Smooth muscle cell of the umbilical artery (primary cell): ENCODE measurements at places on chromosomes 3 and 15. TPM values are rescaled to one million over a fixed set of nuclear protein-coding genes. Genes with fewer than 3 reads are reported as not detected.

The RBMS3 gene
- 46.0 and 75.6 TPM in 2 replicates for total RNA-seq

The GOLGA6L10 gene
- 0.30 and 0.78 TPM in 2 replicates for total RNA-seq

The GREM1 gene
- 41.6 and 185 TPM in 2 replicates for total RNA-seq

The GALNT15 gene
- 5.0 and 9.5 TPM in 2 replicates for total RNA-seq

The RASGRP1 gene
- total RNA-seq = 0.59 and 0.88 TPM in 2 replicates

The KBTBD8 gene
- total RNA-seq = 1.2 and 2.9 TPM in 2 replicates

The ITGA11 gene
- total RNA-seq = 52.5 and 166 TPM in 2 replicates

The CD86 gene
- not detected in 2 replicates for total RNA-seq

The HHLA2 gene
- 0.05 TPM in 1 of 2 replicates, not detected in the other for total RNA-seq

The GP5 gene
- 0.14 and 0.59 TPM in 2 replicates for total RNA-seq

The AGTR1 gene
- total RNA-seq = 2.1 and 5.7 TPM in 2 replicates

The NR1D2 gene
- total RNA-seq = 36.2 and 36.5 TPM in 2 replicates

The COL6A5 gene
- under 0.01 TPM in 1 of 2 replicates, not detected in the other for total RNA-seq

The TAGLN3 gene
- total RNA-seq = 1.8 and 10.6 TPM in 2 replicates

The VWA5B2 gene
- not detected in 2 replicates for total RNA-seq

The PAK6 gene
- 0.28 TPM in 1 of 2 replicates, not detected in the other for total RNA-seq

The ST3GAL6 gene
- 14.3 and 25.8 TPM in 2 replicates for total RNA-seq

The BDH1 gene
- total RNA-seq = 1.2 and 1.4 TPM in 2 replicates

The LHFPL4 gene
- not detected in 2 replicates for total RNA-seq

The HYAL1 gene
- 0.30 and 0.42 TPM in 2 replicates for total RNA-seq

The WDR72 gene
- total RNA-seq = not detected in 2 replicates

The DNAH1 gene
- 3.0 and 5.6 TPM in 2 replicates for total RNA-seq
